ENCODE measurements at places on chromosomes 2 and 18.
A peak's percentile ranks its signal among the peaks of the same experiment; 100 is the strongest.

DNA sequence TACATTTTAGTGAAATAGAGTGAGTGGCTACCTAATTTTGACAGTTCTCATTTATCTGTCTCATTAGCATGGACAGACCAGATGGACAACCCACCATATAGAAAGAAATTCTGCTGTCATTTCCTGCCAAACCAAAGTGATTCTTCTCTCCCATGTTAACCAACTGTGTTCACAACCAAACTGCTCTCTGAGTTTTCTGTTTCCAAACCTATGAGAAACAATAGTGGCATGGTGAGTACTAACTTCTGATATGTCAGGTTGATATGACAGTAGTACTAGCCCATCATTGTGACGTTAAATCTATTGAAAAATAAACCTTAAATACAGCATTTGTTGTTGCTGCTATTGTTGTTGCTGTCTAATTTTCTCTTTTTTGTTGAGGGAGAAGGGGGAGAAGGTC lies 72.7 kb downstream of the IKZF2 start:
- H3K4me1 ChIP-seq, result peaks cover 10% of the 10 kb centered on the region
- no peaks in the 10 kb centered on the region for H3K36me3 ChIP-seq
- no peak for DNase-seq
- peak overlapping the region; percentile 28 for H3K27ac ChIP-seq
- no peak overlapping the region for H3K4me3 ChIP-seq

- no peak for DNase-seq
- H3K36me3 ChIP-seq, result no peaks in the 10 kb centered on the region
- H3K27ac ChIP-seq, result no peak overlapping the region
- H3K27me3 ChIP-seq, result peaks cover 2% of the 10 kb centered on the region
- no peaks in the 10 kb centered on the region for H3K4me1 ChIP-seq
Measured at GRCh38 chr2:219995991-219996765, 368.7 kb downstream of the SLC4A3 start.

GRCh38 chr18:393574-393957 lies 106.9 kb downstream of the COLEC12 start:
- no peak for DNase-seq
- H3K27me3 ChIP-seq, result peaks cover 22% of the 10 kb centered on the region
- H3K4me1 ChIP-seq, result no peaks in the 10 kb centered on the region
- no peaks in the 10 kb centered on the region for H3K36me3 ChIP-seq

- no peaks in the 10 kb centered on the region for H3K36me3 ChIP-seq
- H3K4me3 ChIP-seq, result no peak overlapping the region
- H3K27ac ChIP-seq, result no peak overlapping the region
Measured at GRCh38 chr2:109289504-109290222, 160.7 kb downstream of the SH3RF3 start.

DNA sequence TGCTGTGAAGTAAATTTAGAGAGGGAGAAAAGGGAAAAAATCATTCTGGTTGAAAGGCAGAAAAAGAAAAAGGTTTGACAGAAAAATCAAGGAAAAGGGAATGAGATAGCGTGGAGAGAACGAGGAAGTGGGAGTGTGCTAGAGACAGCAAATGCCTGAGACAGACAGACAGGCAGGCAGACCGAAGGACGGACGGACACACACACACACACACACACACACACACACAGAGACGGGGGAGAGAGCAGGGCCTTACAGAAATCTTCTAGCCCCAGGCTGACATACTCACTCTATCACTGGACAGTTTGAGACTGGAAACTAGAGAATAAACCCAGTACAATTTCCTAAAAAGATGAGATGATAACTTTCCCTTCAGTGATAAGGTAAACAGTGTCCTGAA lies 238.4 kb downstream of the ZNF521 start:
- H3K27me3 ChIP-seq, result peaks cover 3% of the 10 kb centered on the region
- H3K4me3 ChIP-seq, result no peak overlapping the region
- no peak overlapping the region for H3K27ac ChIP-seq
- DNase-seq, result no peak
- H3K36me3 ChIP-seq, result no peaks in the 10 kb centered on the region

DNA sequence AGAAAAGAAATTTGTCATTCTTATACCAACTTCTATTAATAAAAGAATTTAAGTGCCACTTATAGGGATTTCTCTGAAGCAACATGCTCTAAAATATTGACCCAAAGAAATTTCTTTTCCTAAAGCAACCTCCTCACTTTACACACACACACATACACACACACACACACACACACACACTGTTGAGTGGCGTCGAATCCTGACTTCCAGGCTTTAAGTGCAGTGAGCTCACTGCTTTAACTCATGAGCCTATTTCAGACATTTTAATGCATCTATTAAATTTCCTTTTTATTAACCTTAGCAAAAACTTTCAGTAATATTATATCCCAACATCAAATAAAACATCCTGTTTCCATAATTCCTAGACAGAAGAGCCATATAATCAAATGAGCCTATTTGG lies 229.1 kb upstream of the ACVR2A start:
- H3K36me3 ChIP-seq, result no peaks in the 10 kb centered on the region
- DNase-seq, result no peak
- no peak overlapping the region for H3K4me3 ChIP-seq
- no peaks in the 10 kb centered on the region for H3K27me3 ChIP-seq
- no peak overlapping the region for H3K27ac ChIP-seq

DNA sequence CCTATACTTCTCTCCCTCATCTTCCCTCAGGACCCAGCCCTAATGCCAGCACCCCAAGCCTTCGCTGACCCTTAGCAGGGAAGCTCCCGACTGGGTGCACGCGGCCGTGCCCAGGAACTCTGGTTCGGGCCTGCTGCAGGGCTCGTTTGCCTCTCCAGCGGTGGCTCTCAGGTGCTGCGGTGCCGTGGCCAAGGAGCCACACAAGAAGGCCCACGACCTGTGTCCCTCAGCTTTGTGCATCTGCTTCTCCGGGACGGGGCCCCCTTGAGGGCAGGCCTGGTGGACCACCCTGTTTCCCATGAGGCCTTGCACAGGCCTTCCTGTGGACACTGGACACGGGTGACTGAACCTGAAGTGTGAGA lies 17.7 kb downstream of the BOK start:
- H3K4me1 ChIP-seq, result no peaks in the 10 kb centered on the region
- no peak overlapping the region for H3K4me3 ChIP-seq
- no peak for DNase-seq
- no peaks in the 10 kb centered on the region for H3K27me3 ChIP-seq
- peaks cover 33% of the 10 kb centered on the region for H3K36me3 ChIP-seq

DNA sequence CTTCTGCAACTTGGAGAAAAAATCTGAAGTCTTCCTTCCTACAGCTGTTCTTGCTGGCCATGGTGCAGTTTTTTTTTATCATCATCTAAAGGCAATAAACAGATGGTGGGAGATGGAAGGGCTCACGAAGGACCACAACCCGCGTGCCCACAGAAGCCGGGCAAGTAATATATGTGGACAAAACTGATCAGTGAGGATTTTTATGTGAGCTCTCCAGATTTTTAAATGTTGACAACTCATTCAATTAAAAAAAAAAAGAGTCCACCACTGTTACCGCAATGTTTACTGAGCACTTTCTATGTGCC lies 55.9 kb upstream of the CREB1 start:
- H3K36me3 ChIP-seq, result no peaks in the 10 kb centered on the region
- no peaks in the 10 kb centered on the region for H3K27me3 ChIP-seq
- no peak overlapping the region for H3K4me3 ChIP-seq
- H3K27ac ChIP-seq, result no peak overlapping the region
- peaks cover 25% of the 10 kb centered on the region for H3K4me1 ChIP-seq
- no peak for DNase-seq

DNA sequence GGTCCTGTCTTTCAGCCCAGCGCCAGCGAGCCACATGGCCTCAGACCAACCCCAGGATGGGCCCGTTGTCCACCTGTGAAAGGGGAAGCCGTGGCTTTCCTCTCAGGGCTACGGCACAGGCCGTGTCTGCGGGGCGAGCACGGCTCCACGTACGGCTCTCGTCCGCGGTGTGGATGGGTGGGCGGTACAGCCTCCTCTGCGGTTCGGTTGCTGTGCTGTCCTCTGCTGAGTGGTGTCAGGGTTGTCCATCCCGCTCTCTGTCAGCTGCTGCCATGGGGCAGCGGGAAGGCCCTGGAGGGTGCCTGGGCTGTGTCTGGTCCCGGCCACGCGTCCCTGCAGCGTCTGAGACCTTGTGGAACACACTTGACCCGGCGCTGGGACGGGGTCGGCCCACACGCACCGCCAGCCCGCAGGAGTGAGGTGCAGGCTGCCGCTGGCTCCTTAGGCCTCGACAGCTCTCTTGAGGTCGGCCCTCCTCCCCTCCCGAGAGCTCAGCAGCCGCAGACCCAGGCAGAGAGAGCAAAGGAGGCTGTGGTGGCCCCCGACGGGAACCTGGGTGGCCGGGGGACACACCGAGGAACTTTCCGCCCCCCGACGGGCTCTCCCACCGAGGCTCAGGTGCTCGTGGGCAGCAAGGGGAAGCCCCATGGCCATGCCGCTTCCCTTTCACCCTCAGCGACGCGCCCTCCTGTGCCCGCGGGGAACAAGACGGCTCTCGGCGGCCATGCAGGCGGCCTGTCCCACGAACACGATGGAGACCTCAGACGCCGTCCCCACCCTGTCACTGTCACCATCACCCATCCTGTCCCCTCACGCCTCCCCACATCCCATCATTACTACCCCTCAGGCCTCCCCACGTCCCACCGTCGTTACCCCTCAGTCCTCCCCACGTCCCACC lies 128.7 kb downstream of the NFATC1 start:
- peaks cover 74% of the 10 kb centered on the region for H3K4me1 ChIP-seq
- DNase-seq, result peak; percentile 83
- H3K36me3 ChIP-seq, result peaks cover 47% of the 10 kb centered on the region
- no peaks in the 10 kb centered on the region for H3K27me3 ChIP-seq
- H3K27ac ChIP-seq, result peak overlapping the region; percentile 99

GRCh38 chr18:4639628-4640310 lies 184.7 kb upstream of the DLGAP1 start:
- no peaks in the 10 kb centered on the region for H3K36me3 ChIP-seq
- H3K4me3 ChIP-seq, result no peak overlapping the region
- no peaks in the 10 kb centered on the region for H3K4me1 ChIP-seq
- H3K27me3 ChIP-seq, result no peaks in the 10 kb centered on the region
- no peak for DNase-seq

- no peak overlapping the region for H3K4me3 ChIP-seq
- no peak overlapping the region for H3K27ac ChIP-seq
- H3K36me3 ChIP-seq, result no peaks in the 10 kb centered on the region
- DNase-seq, result no peak
Measured at GRCh38 chr2:122627388-122627787, 871.9 kb downstream of the TSN start.

GRCh38 chr18:47547539-47548202 lies 296.2 kb upstream of the SKOR2 start:
- H3K27ac ChIP-seq, result no peak overlapping the region
- no peaks in the 10 kb centered on the region for H3K4me1 ChIP-seq
- no peak overlapping the region for H3K4me3 ChIP-seq
- H3K27me3 ChIP-seq, result peaks cover 21% of the 10 kb centered on the region

DNA sequence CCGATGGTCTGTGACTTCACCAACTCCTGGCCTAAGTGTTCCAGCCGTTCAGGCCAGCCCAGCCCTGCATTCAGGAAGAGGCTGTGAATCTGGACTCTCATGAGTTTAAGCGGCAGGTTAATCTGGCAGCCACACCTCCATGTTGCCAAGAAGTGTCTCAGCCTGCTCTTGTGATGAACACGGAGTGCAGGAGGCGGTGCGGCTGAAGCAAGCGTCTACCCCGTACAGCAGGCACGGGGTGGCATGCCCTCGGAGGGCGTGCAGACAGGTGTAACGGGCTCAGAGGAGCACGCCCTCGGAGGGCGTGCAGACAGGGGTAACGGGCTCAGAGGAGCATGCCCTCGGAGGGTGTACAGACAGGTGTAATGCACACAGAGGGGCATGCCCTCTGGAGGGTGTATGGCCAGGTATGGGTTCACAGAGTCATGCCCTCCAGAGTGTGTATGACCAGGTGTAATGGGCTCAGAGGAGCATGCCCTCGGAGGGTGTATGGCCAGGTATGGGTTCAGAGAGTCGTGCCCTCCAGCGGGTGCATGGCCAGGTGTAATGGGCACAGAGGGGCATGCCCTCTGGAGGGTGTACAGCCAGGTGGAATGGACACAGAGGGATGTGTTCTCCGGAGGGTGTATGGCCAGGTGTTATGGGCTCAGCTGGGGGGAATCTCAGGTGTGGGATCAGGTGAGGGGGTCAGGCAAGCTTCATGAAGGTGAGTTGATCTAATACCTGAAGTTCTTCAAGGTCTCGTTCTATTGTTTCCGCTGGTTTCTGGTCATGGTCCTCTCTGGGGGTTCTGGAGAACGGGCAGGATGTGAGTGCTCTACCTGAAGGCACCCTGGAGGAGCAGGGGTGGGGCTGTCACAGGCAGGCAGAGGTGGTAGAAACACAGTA lies 22.6 kb downstream of the CROCC2 start:
- H3K27ac ChIP-seq, result no peak overlapping the region
- no peaks in the 10 kb centered on the region for H3K4me1 ChIP-seq

- H3K4me1 ChIP-seq, result peaks cover 34% of the 10 kb centered on the region
- H3K36me3 ChIP-seq, result peaks cover 7% of the 10 kb centered on the region
- no peaks in the 10 kb centered on the region for H3K27me3 ChIP-seq
- no peak overlapping the region for H3K27ac ChIP-seq
Measured at GRCh38 chr2:151640087-151640486, 94.2 kb downstream of the NEB start.

GRCh38 chr2:162749994-162750393 lies 88.6 kb downstream of the KCNH7 start:
- DNase-seq, result no peak
- H3K36me3 ChIP-seq, result no peaks in the 10 kb centered on the region
- no peak overlapping the region for H3K4me3 ChIP-seq
- no peaks in the 10 kb centered on the region for H3K4me1 ChIP-seq

DNA sequence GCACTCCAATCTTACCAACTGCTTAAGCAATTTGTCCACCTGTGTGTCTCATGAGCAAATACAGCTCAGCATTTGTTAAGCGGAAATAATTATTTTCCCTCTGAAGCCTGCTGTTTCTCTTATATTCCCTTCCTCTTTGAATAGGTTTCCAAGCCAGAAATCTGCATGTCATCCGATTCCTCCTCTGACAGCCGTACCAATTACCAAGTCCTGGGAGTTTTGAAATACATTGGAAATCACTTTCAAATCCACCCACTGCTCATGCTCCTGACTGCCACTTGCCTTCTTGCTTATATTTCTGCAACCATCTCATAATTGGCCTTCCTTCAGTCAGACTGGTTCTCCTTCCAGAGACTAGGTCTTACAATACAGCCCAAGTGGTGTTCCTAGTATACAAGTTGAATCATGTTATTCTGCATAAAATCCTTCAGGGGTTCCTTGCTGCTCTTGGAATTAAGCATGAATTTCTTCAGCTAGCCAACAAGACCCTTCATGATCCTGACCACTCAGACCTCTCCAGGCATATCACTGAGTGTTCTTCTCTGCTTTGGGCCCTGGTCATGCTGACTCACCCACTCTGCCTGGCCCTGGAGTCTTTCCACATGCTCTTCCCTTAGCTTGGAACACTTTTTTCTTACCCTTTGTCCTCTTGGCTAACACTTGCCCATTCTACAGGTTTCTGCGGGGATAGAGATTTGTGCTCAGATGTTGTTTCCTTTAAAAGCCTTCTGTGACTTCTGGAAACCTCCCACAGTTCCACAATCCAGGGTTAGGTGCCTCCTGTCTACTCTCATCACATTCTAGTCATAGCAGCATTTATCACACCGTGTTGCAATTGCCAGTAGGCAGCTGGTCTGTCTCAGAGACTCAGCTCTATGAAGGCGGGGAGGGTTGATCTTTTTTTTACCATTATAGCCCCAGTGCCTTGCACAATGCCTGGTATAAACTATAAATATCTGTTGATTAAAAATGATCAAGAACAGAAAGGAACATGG lies 157.6 kb downstream of the ARL6IP6 start:
- H3K27ac ChIP-seq, result no peak overlapping the region
- no peaks in the 10 kb centered on the region for H3K36me3 ChIP-seq
- H3K27me3 ChIP-seq, result no peaks in the 10 kb centered on the region
- DNase-seq, result no peak

- H3K27me3 ChIP-seq, result peaks cover 10% of the 10 kb centered on the region
- no peaks in the 10 kb centered on the region for H3K4me1 ChIP-seq
- H3K27ac ChIP-seq, result no peak overlapping the region
Measured at GRCh38 chr18:9808295-9809241, 77.2 kb upstream of the TXNDC2 start.

All from activated T-cell treated with anti-CD3 and anti-CD28 coated beads, Interleukin-2, amount 50 U/mL, for 24 hours (primary cell).